ENCODE measurements at places on chromosomes 6 and 20.

- no peak for DNase-seq
Observed at GRCh38 chr6:149112976-149113375, 204.5 kb upstream of the TAB2 start.

DNA sequence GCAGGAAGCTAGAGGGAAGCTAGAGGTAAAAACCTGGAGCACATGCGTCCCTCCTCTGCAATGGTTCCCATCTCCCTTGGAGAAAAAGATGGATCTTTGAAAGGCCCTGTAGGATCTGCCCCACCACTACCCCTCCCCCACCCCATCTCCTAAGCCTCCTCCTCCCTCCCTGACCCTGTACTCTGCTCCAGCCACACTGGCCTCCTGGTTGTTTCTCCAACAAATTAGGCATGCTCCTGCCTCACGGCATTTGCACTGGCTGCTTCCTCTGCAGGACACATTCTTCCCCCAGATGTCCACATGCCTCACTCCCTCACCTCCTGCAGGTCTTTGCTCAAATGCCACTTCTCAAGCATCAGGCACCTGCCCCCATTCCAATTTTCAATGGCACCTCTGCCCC is 45.5 kb downstream of the UBE2V1 start:
- DNase-seq: no peak

DNA sequence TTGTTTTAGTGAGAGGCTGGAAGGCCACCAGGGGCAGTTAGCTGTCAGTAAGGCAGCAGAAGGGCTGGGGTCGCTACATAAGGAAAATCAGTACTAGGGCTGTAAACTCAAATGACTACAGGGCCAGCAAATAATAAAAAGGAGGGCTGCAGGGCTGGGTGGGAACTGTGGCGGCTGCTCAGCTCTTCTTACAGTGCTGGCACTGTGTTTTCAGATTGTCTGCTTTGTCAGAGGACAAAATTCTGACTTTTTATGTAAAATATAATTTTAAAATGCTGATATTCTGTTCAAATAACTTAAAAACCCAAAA is 23.2 kb downstream of the HLA-A start:
- DNase-seq: no peak

- no peak for DNase-seq
Observed at GRCh38 chr6:85008296-85009009, 244.1 kb upstream of the TBX18 start.

DNA sequence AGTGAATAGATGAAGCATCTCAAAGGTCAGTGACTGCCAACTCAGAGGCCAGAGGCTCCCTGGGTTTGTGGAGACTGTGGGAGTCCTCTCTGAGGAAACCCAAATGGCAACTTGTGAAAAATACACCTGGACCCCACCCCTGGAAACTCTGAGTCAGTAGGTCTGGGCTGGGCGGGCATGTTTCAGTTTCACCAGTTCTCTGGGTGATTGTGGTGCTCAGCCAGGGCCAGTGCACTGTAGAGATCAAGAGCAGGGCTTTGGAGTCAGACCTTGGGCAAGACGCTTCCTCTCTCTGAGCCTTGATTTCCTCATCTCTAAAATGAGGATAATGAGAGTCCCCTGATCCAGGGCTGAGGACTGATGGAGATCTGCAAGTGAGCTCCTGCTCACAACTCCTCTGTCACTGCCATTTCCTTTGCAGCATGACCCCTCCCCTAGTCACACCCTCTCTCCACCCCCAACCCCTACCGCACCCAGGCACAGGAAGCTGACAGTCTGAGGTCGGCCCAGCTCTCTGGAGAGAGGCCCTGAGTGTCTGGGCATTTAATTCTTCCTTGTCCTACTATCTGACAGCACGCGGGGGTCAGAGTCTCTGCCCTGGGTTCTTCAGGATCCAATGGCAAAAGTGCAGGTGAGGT is 5.1 kb downstream of the DEF6 start:
- no peak for DNase-seq

DNA sequence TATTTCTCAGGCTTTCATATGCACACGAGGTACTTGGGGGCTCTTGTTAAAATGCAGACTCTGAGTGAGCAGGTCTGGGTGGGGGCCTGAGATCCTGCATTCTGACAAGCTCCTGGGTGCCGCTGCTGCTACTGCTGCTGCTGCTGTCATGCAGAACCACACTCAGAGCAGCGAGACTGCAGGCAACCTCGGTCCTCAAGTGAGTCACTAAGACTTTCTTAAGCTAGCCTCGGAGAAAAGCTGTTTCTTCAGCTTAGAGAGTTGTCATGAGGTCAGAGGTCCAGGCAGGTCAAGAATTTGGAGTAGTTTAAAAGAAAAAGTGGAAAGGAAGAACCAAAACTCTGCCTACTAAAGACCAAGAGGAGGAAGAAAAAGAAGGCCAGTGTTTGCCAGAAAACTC is 92.9 kb downstream of the SPTLC3 start:
- no peak for DNase-seq

DNA sequence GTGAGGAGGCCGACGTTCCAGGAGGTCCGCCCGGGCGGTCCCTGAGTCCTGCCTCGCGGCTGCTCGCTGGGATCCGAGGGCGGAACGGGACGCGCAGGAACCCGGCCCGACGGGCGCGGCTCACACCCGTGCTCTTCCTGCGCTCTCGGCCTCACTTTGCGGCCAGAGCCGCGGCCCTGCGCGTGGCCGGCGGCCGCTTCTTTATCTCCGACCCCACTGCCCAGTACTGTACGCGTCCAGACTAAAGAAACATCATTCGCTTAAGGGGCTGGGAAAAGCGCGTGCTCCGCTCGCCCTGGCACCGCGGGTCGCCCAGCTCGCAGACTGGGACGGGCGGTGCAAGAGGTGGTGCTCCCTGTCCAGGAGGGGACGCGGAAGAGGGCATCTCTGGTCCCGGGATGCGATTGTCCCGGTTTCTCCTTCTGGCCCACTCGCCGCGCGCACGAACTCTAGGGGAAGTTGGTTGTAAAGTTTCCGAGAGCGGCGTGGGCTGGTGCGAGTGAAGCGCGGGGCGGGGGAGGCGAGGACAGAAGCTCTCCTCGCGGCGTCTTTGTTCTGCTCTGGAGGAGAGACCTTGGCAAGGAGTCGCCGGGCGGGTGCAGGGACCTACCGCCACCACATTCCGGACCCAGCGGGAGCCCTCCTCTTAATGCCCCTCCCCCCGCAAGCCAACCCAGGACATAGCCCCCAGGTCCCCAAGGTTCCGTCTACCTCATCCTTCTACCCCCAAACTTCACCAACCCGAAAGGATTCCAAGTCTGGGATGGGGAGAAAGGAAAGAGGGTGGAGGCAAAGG is 71.0 kb downstream of the SOX4 start:
- DNase-seq: no peak

DNA sequence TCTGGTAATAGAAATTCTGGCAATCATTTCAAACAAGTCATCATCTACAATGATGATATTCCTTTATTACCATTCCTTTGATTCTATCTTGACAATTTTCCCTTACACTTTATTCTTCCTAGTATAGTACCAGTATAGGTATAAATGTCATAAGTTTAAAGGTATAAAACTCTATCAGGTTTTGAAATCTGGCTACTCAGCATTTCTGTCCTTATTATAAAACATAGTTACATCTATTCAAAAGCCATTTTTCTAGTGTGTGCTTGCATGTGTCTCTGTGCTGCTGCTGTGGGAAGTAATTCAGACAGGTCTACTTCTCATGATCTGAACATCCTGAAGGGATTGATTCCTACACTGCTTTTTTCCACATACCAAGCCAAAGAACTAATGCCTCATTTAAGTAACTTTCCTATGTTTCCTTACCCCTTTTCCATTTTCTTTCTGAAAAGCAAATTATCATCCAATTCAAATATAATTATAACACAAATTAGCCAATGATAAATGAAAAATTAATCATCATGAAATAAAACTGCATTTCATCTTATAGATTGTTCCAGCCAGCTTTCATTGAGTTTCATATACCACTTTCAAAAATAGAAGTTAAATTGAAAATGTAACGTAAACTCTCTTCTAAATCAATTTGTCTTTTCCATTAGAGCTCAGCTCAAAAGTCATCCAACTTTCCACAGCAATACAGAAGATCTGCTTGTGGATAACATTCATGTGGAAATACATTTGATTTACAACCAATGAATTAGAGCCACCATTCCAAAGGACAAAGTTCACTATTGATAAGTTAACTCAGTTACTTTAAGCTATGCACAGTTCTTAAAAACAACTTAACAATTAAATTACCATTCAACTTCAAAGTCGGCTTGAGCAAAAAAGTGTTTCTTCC is 35.9 kb downstream of the COL12A1 start:
- no peak for DNase-seq

DNA sequence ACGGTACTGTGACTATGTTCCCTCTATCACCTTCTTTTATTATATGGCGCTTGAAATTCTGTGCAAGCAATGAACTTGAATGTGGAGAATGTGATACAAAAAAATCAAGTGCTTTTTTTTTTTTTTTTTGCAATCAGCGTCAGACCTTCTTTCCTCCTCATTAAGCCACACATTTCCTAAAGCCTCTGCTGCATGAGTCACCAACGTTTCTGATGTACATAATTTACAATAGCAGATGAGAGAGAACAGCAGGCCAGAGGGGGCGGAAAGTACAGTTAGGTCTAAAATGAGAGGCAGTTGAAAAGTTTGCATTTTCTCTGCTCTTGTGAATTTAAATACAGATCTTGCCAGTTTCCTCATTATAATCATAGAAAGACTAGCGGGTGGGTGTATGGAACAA is 114.6 kb upstream of the RIPOR2 start:
- DNase-seq: no peak

- no peak for DNase-seq
Observed at GRCh38 chr6:163085426-163085825, 329.1 kb upstream of the QKI start.

DNA sequence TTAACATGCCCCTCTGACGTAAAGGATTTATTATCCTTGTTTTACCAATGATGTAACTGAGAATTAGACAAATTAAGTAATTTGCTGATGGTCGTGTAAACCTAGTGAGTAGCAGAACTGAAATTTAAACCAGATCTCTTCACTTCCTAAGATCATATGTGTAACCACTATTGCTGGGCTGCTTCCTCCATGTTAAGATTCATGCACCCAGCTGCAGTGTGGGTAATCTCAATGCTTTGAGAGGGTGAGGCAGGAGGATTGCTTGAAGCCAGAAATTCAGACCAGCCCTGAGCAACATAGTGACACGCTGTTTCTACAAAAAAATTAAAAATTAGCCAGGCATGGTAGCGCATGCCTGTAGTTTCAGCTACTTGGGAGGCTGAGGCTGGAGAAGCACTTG is 97.9 kb downstream of the L3MBTL3 start:
- DNase-seq: no peak

DNA sequence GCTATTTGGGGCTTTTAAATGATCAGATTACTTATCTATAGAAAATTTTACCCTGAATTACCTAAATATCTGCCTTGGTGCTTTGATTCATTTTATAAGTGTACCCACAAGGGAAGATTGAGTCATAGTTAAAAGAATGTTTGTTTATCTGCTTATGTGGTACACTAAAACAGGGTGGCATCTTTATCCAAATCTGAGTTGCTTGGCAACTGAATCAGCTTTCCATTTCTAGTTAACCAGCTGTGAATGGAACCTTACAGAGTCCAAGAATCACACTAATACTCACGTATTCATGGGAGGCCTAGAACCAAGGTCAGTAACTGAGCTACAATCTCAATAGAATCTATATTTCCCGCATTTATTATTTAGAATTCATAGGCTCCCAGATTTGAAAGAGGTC is 44.0 kb upstream of the CAP2 start:
- no peak for DNase-seq

DNA sequence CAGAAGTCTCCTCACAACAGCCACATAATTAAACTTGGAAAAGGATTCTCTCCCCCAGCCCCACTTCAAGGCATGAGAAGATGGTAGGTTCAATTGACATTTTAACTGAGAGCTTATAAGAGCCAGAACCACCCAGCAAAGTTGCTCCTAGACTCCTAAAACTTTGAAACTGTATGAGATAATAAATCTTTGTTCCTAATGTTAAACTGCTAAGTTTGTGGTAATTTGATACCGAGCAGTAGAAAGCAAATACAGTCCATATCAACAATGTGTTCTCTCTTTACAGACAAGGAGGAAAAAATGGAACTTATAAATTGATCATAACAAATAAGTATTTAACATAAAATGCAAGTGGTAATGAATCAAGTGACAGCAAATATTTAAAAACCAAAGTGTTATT is 831.8 kb downstream of the MAFB start:
- no peak for DNase-seq

- no peak for DNase-seq
Observed at GRCh38 chr6:122817766-122818165, 28.7 kb downstream of the SMPDL3A start.

GRCh38 chr20:59400708-59401107 is 100.3 kb downstream of the EDN3 start:
- no peak for DNase-seq

DNA sequence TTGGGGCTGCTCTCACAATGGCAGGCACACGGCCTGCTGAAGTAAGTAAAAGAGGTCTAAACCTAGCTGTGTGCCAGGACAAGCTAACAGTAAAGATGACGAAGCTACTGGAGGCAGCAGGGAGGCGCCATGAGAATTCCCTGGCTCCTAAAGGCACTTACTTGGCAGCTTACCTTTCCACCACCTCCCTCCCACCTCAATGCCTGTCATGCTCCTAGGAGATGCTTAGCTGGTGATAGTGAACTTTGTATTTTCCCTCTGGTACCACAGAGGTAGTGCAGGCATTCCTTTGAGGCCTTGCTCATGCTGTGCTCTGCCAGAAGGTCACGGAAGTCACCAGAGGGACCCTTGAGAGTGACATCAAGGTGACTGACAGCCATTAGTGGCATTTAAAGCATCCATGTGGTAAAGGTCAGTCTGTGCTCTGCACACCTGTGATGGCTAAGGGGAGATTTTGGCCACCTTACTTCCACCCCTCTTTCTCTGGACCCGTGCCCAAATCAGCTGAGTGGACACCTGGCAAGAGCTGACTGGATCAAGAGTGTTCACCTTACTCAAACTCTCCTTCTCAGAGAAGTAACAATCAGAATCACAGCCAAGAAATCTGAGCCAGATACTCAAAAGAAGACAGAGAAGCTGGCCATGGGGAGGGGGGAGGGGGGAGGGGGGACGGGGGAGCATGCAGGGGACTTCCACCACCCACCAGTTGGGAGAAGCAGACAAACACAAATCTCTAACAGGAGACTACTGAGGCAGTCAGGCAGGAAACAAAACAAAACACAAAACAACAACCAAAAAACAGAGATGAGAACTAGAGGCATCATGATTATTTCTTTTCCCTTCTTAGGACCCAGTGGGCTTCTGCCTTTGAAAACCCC is 2.9 kb downstream of the FKBP1A start:
- no peak for DNase-seq
